EH (cell line): ENCODE measurements at places on chromosomes 2 and 18.

GRCh38 chr2:109225170-109225782, 96.3 kb downstream of the SH3RF3 start:
- no peak for DNase-seq

GRCh38 chr2:120884472-120885290, 149.0 kb downstream of the GLI2 start:
- no peak for DNase-seq

DNA sequence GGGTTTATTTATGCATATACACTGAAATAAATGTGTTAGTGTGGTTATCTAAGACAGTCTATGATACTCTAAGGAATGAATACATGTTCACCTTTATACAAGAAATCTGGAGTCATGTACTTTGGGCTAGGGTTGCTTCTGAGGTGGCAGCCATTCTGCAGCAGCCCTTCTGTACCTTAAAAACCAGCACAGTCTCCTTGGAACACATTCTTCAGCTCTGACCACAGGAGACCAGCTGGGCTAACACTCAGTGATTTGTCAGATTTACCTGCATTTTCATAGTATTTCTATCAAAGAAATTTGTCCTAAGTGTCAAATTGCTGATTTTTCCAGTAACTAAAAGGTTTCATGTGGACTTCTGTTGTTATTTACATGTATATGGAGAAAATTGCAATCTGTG, 167.7 kb downstream of the CAMKMT start:
- no peak for DNase-seq

DNA sequence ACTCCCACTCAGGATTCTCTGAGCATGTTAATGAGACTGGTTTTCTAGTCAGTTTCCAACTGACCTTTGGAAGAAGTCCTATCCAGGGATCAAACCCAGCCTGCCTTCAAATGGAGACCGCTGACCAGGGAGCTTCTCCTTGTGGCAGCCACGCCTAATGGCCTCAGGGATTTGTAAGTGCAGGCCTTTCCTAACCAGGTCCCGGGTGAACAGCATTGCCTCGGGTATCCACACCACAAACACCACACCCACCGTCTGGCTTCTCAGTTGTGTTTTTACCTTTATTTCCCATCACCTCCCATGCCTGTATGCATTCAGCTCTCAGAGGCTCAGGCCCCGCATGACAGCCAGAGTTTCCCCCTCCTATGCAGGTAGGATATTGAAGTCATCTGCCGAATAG, 406.3 kb upstream of the HS6ST1 start:
- no peak for DNase-seq
